DND-41 (cell line): ENCODE measurements at places on chromosomes 12 and 14.
A peak's percentile ranks its signal among the peaks of the same experiment; 100 is the strongest.

GRCh38 chr14:50800032-50800431 lies 30.9 kb downstream of the NIN start:
- DNase-seq, result no peak

GRCh38 chr12:95218150-95219133 lies 835 bp downstream of the VEZT start:
- peak; percentile 58 for DNase-seq

DNA sequence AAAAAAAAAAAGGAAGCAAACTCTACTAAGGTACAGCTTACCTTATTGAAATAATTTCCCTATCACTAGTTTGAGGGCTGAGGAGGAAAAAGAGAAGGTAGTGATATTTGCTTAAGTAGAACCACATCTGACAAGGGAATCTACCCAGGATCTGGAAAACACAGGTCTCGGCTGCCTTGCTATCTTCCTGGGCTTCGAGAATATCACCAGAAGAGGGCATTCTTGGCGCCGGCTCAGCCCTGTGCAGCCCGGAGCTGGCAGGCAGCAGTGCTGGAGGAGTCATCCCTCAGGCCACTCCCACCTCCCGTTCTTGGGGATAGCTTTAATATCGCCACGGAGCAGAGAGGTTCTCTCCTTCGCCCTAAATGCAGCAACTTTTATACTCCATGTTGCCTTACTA lies 1181.2 kb downstream of the VRK1 start:
- peak; percentile 92 for DNase-seq

- no peak for DNase-seq
Observed at GRCh38 chr12:93348575-93349435, 28.9 kb upstream of the NUDT4 start.

DNA sequence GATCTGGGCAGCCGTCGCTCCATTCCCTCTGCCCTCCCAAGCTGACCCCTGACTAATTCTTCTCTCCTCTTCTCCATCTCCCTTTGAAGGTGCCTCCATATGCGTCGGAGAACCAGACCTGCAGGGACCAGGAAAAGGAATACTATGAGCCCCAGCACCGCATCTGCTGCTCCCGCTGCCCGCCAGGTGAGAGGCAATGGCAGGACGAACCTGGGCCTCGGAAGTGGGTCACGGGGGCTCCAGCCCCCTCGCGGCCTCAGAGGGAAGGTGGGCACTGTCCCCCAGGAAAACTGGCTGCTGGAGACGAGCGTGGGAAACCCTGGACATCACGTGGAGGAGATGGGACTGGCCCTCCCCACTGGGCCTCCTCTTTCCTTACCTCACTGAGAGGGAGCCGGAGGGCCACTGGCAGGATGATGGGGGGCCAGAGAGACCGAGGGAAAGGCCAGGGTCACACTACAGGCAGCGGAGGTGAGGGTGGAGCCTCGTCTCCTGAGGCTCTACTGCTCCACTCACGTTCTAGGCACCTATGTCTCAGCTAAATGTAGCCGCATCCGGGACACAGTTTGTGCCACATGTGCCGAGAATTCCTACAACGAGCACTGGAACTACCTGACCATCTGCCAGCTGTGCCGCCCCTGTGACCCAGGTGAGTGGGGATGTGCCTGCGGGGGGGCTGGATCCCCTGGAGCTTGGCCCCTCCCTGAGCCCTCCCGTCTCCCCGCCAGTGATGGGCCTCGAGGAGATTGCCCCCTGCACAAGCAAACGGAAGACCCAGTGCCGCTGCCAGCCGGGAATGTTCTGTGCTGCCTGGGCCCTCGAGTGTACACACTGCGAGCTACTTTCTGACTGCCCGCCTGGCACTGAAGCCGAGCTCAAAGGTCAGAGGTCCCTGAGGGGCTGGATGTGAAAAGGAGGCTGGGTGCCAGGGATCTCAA lies 806 bp downstream of the LTBR start:
- DNase-seq, result no peak

DNA sequence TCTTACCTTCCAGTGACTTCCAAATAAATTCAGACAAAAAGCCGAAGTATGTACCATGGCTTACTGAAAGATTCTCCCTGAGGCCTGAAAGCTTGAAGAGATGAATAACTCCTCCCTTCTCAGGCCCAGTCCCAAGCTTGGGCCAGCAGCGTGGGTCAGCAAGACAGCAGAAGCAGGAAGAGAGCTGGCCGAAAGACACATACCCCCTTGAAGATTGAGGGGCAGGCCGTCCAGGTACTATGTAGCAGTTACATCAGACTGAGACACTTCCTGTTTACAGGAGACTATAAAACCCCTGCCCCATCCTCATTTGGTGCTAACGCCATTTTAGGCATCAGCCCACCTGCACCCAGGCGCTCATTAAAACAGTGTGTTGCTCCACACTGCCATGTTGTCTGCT lies 15.0 kb downstream of the NDUFA12 start:
- no peak for DNase-seq

DNA sequence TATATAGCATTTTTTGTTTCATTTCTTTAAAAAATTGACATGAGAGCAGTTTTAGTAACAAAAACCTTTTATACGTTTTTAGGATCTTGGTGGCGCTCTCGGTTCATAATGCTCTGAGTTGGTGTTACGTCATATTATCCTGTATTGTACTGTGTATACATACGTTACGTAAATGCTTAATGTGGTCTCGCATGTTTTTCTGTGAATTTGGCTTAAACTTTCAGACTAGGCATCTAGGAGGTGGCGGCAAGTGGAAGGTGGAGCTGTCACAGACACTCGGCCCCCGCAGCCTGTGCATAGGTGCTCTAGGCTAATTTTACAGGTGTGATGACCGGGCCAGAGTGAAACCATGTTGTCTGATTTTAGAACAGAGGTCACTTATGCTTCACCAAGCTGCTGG lies 60.0 kb downstream of the PPP2R5C start:
- no peak for DNase-seq

DNA sequence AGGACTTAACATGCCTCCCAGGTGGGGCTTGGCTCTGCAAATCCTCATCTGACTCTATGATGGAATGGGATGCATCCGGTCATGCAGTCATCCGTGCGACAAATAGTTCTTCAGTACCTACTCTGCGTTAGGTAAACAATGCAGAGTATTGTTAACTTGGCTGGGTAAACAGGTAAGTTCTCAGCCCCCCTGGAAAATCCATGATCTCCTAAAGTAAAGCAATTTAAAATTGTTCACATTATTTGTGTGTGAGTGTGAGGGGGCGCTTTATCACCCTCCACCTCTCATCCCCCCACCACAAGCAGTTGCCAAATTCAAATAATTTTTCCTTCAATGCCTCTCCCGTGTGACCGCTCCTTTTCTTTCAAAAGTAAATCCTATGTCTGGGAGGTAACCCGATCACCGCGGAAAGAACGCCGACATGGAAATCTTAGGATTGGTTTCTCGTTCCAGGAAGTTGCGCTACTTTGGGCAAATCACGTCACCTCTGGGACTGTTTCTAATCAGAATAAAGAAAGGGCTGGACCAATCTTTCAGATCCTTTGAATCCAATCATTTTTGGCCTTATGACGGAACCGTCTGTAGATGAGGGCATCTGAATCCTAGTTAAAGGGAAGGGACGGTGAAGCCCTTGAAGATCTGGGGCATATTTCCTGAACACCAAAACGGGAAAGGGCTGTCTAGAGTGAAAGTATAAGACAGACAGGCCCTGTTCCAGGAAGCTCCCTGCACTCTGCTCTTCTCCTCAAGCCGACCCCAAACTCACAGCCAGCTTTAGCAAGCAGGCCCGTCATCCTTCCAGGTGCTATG lies 44.0 kb upstream of the SINHCAF start:
- no peak for DNase-seq

DNA sequence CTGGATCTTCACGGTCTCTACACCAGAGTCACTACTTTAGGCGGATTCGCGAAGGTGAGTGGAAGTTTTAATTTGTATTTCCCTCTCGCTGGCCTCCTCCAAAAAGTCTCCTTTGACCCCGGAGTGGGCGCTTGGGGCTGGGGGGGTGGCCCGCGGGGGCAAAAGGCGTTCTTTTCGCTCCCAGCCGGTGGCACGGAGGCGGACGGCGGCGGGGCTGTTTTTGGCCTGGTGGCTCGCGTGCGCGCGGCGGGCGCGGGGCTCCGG lies 510 bp downstream of the ARID2 start:
- no peak for DNase-seq
